Uterine smooth muscle cell (primary cell): ENCODE measurements at places on chromosomes 13 and 19. TPM values are rescaled to one million over a fixed set of nuclear protein-coding genes. Genes with fewer than 3 reads are reported as not detected.

The IGLON5 gene
- not detected in 2 replicates for total RNA-seq

The ATP4A gene
- not detected in 2 replicates for total RNA-seq

The CGB5 gene
- not detected in 2 replicates for total RNA-seq

The CLDND2 gene
- not detected in 2 replicates for total RNA-seq

The CAPN12 gene
- not detected in 2 replicates for total RNA-seq

The FLT1 gene
- total RNA-seq, result 3.1 and 6.2 TPM in 2 replicates

The SSC5D gene
- 22.4 and 38.0 TPM in 2 replicates for total RNA-seq

The SLC5A5 gene
- not detected in 2 replicates for total RNA-seq

The GPR4 gene
- 0.11 and 0.12 TPM in 2 replicates for total RNA-seq

The FUT1 gene
- total RNA-seq, result 0.33 and 1.1 TPM in 2 replicates

The LILRB1 gene
- not detected in 2 replicates for total RNA-seq

The PRKD2 gene
- 14.7 and 21.6 TPM in 2 replicates for total RNA-seq

The DIAPH3 gene
- 9.6 and 27.7 TPM in 2 replicates for total RNA-seq

The TNFRSF19 gene
- 11.9 and 41.9 TPM in 2 replicates for total RNA-seq

The ATXN8OS gene
- total RNA-seq, result not detected in 2 replicates

The CYP4F11 gene
- not detected in 2 replicates for total RNA-seq

The ZNF77 gene
- total RNA-seq, result 4.7 and 5.4 TPM in 2 replicates

The PCDH9 gene
- 3.2 and 3.6 TPM in 2 replicates for total RNA-seq

The DZIP1 gene
- total RNA-seq, result 42.2 and 55.2 TPM in 2 replicates

The METTL21C gene
- not detected in 2 replicates for total RNA-seq

The LGALS7B gene
- total RNA-seq, result 0.55 TPM in 1 of 2 replicates, not detected in the other

The FPR1 gene
- 0.11 TPM in 1 of 2 replicates, not detected in the other for total RNA-seq

The GIPC3 gene
- total RNA-seq, result under 0.01 TPM in 1 of 2 replicates, not detected in the other

The GRIK5 gene
- total RNA-seq, result 0.44 and 0.87 TPM in 2 replicates

The LENG9 gene
- total RNA-seq, result 8.2 and 13.2 TPM in 2 replicates

The CYP4F3 gene
- not detected in 2 replicates for total RNA-seq

The PSG6 gene
- total RNA-seq, result 0.11 TPM in 1 of 2 replicates, not detected in the other

The CGB2 gene
- not detected in 2 replicates for total RNA-seq

The KRTDAP gene
- not detected in 2 replicates for total RNA-seq

The DCLK1 gene
- 6.9 and 13.1 TPM in 2 replicates for total RNA-seq

The IGFL1 gene
- not detected in 2 replicates for total RNA-seq

The QPCTL gene
- total RNA-seq, result 15.6 and 24.7 TPM in 2 replicates

The P2RY11 gene
- 3.0 and 3.9 TPM in 2 replicates for total RNA-seq
